ENCODE measurements at places on chromosomes 13 and 19.

- DNase-seq = peak; percentile 61
These were observed 67.3 kb downstream of the DOCK9 start for GRCh38 chr13:98910501-98910951.

- DNase-seq = no peak
These were observed 8.1 kb upstream of the SEMA6B start for GRCh38 chr19:4567584-4568071.

- no peak for DNase-seq
These were observed 100.3 kb downstream of the ITGBL1 start for GRCh38 chr13:101552786-101553185.

GRCh38 chr19:4993683-4994082, 24.8 kb downstream of the KDM4B start:
- no peak for DNase-seq

GRCh38 chr13:73401769-73402168, 343.0 kb downstream of the KLF5 start:
- DNase-seq = no peak

DNA sequence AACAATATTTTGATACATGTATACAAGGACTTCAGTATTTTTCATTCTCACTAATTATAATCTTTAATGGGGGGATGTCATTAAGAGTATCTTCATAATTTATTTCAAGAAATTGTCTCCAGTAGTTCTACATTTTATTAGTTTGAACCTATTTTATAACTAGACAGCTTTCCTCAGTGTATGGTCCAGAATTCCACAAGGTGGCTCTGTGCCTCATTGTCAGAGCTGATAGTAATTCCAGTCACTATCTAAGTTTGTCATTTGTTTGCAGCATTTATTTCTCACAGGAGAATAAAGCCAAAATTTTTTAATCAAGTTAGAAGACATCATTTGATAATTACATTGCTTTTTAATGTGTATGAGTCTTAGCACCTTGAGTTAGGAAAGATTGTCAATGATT, 1633.0 kb upstream of the PCDH20 start:
- DNase-seq = no peak

GRCh38 chr19:16927883-16928282, 39.1 kb downstream of the F2RL3 start:
- DNase-seq = no peak

- no peak for DNase-seq
These were observed 245.6 kb downstream of the KLF5 start for GRCh38 chr13:73304442-73304841.

GRCh38 chr13:107713314-107713713, 502.0 kb downstream of the LIG4 start:
- no peak for DNase-seq

- DNase-seq = peak; percentile 36
These were observed at the start of gene ATG4D for GRCh38 chr19:10543420-10544241. ATG4D (plus strand) TSS chr19:10543904; CDS start chr19:10544091, 187 bp downstream.

- DNase-seq = peak; percentile 90
These were observed 167.6 kb downstream of the PTPRS start for GRCh38 chr19:5172859-5173630.

- no peak for DNase-seq
These were observed 17.5 kb downstream of the SYDE1 start for GRCh38 chr19:15124572-15125231.

- no peak for DNase-seq
These were observed 174.2 kb downstream of the RBM26 start for GRCh38 chr13:79231887-79232286.

- DNase-seq = no peak
These were observed 143.6 kb upstream of the SLITRK1 start for GRCh38 chr13:84025824-84026223.
